Bronchial smooth muscle cell (primary cell): ENCODE measurements at places on chromosomes 7 and 10. TPM values are rescaled to one million over a fixed set of nuclear protein-coding genes. Genes with fewer than 3 reads are reported as not detected.

Gene FAM25G
- not detected in 2 replicates for total RNA-seq

Gene GRB10
- total RNA-seq, result 19.5 and 26.6 TPM in 2 replicates

Gene CFAP69
- total RNA-seq, result 5.0 and 7.7 TPM in 2 replicates

Gene ATRNL1
- 0.16 and 0.69 TPM in 2 replicates for total RNA-seq

Gene GLI3
- 4.9 and 6.4 TPM in 2 replicates for total RNA-seq

Gene HYAL4
- not detected in 2 replicates for total RNA-seq

Gene FAM25A
- total RNA-seq, result not detected in 2 replicates

Gene CAMK2G
- total RNA-seq, result 18.0 and 23.8 TPM in 2 replicates

Gene HACD1
- total RNA-seq, result 5.8 and 20.6 TPM in 2 replicates

Gene PHYHIPL
- under 0.01 TPM in 1 of 2 replicates, not detected in the other for total RNA-seq

Gene HECTD2
- total RNA-seq, result 4.7 and 12.5 TPM in 2 replicates

Gene WNT8B
- total RNA-seq, result not detected in 2 replicates

Gene SLC16A9
- 0.26 and 0.32 TPM in 2 replicates for total RNA-seq

Gene TEX36
- total RNA-seq, result 0.16 TPM in 1 of 2 replicates, not detected in the other

Gene SLC26A5
- under 0.01 TPM in 1 of 2 replicates, not detected in the other for total RNA-seq

Gene BTBD16
- 0.16 TPM in 1 of 2 replicates, not detected in the other for total RNA-seq

Gene ANXA8
- 0.32 and 0.52 TPM in 2 replicates for total RNA-seq

Gene CHST3
- 13.4 and 16.9 TPM in 2 replicates for total RNA-seq

Gene CUZD1
- total RNA-seq, result 0.43 and 0.47 TPM in 2 replicates

Gene ADO
- total RNA-seq, result 8.9 and 10.6 TPM in 2 replicates

Gene LBX1
- total RNA-seq, result under 0.01 TPM in 1 of 2 replicates, not detected in the other

Gene FAM131B
- 4.6 and 8.2 TPM in 2 replicates for total RNA-seq

Gene ABCB1
- total RNA-seq, result 3.8 and 24.0 TPM in 2 replicates

Gene GNG11
- total RNA-seq, result 11.2 and 34.5 TPM in 2 replicates

Gene TDRD1
- 0.16 TPM in 1 of 2 replicates, not detected in the other for total RNA-seq

Gene FAM25C
- not detected in 2 replicates for total RNA-seq

Gene ATOH7
- total RNA-seq, result not detected in 2 replicates

Gene GPR158
- under 0.01 TPM in 1 of 2 replicates, not detected in the other for total RNA-seq

Gene DGKI
- 1.9 and 2.5 TPM in 2 replicates for total RNA-seq

Gene PNLIPRP3
- total RNA-seq, result under 0.01 TPM in 1 of 2 replicates, not detected in the other

Gene CALCR
- total RNA-seq, result not detected in 2 replicates

Gene GTPBP10
- total RNA-seq, result 13.2 and 26.4 TPM in 2 replicates

Gene KAZALD1
- total RNA-seq, result 84.3 and 155 TPM in 2 replicates

Gene NPSR1
- not detected in 2 replicates for total RNA-seq

Gene PGAM2
- total RNA-seq, result 0.09 and 0.63 TPM in 2 replicates

Gene CREB5
- total RNA-seq, result 2.7 and 15.9 TPM in 2 replicates

Gene CRTAC1
- total RNA-seq, result under 0.01 TPM in 1 of 2 replicates, not detected in the other

Gene DHTKD1
- 18.3 and 26.9 TPM in 2 replicates for total RNA-seq

Gene PTCD1
- 6.3 and 6.6 TPM in 2 replicates for total RNA-seq

Gene ELN
- total RNA-seq, result 6.5 and 19.7 TPM in 2 replicates

Gene SEMA3D
- 0.95 and 4.0 TPM in 2 replicates for total RNA-seq

Gene METTL27
- total RNA-seq, result 8.3 and 11.8 TPM in 2 replicates

Gene CDHR1
- total RNA-seq, result not detected in 2 replicates

Gene SLC18A3
- total RNA-seq, result not detected in 2 replicates

Gene NAT16
- total RNA-seq, result not detected in 2 replicates

Gene OPN4
- not detected in 2 replicates for total RNA-seq

Gene GTF2IRD2
- total RNA-seq, result 5.1 and 9.5 TPM in 2 replicates

Gene SYT15
- under 0.01 TPM in 2 replicates for total RNA-seq

Gene MYL10
- not detected in 2 replicates for total RNA-seq

Gene NEBL
- 0.16 and 0.34 TPM in 2 replicates for total RNA-seq

Gene AEBP1
- 16.6 and 20.2 TPM in 2 replicates for total RNA-seq

Gene TMEM229A
- not detected in 2 replicates for total RNA-seq

Gene JAKMIP3
- 0.16 and 0.26 TPM in 2 replicates for total RNA-seq

Gene IL2RA
- not detected in 2 replicates for total RNA-seq

Gene IMPDH1
- total RNA-seq, result 28.8 and 33.5 TPM in 2 replicates

Gene SPDYE11
- not detected in 2 replicates for total RNA-seq

Gene CYP26C1
- total RNA-seq, result under 0.01 TPM in 2 replicates

Gene DDX50
- 62.6 and 79.0 TPM in 2 replicates for total RNA-seq
